Activated B cell treated with CpG ODN at 0.5 μM for 24 hours (primary cell): ENCODE measurements at places on chromosomes 11 and 22. TPM values are rescaled to one million over a fixed set of nuclear protein-coding genes. Genes with fewer than 3 reads are reported as not detected.

GRCh38 chr11:129295746-129296145, 79.9 kb upstream of the BARX2 start:
- no peak for DNase-seq

C11orf86 gene
- not detected in 2 replicates for total RNA-seq

DNA sequence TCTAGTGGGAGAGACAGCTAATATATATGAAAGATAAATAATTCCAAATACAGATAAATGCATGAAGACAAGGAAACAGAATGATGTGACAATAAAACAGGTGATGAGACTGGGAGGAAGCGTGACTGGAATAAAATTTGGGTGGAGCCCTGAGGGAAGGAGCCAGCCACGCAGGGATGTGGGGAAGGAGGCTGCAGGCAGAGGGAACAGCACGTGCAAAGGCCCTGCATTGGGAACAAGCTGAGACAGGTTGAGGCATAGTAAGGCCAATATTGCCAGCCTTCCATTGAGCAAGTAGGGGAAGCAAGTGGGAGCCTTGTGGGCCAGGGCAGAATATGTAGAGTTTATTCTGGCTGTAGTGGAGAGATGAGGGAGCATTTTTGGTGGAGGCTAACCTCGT, 107.5 kb upstream of the CRYBB3 start:
- DNase-seq = no peak

DNA sequence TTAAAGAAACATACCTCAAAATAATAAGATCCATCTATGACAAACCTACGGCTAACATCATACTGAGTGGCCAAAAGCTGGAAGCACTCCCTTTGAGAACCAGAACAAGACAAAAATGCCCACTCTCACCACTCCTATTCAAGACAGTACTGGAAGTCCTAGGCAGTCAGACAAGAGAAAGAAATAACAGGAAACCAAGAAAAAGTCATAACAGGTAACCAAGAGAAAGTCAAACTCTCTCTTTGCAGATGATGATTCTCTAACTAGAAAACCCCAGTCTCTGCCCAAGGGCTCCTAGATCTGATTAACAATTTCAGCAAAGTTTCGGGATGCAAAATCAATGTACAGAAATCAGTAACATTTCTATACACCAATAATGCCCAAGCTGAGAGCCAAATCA, 35.6 kb downstream of the TMEM123 start:
- no peak for DNase-seq

B3GAT1 gene
- total RNA-seq = not detected in 2 replicates

H19 gene
- not detected in 2 replicates for total RNA-seq

- DNase-seq = peak; percentile 4
Observed at GRCh38 chr22:30889996-30890480, 78.5 kb downstream of the MORC2 start.

- DNase-seq = no peak
Observed at GRCh38 chr11:11569936-11570491, 51.8 kb downstream of the GALNT18 start.

DNA sequence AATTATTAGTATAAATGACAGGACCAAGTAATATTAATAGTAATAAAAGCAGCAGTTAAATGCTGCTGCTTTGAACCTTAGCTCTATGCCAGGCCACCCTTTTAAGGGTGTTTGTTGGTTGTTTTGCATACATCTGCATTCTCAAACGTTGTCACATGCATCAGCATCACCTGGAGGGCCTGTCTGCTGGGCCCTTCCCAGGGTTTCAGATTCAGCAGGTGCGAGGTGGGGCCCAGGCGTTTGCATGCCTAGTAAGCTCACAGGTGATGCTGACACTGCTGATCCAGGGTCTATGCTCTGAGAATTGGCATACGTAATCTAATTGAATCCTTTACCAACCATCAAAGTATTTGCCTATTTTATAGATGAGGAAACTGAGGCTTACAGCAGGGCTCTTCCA, 246.5 kb downstream of the CADM1 start:
- DNase-seq = no peak

OR5AP2 gene
- not detected in 2 replicates for total RNA-seq

DNA sequence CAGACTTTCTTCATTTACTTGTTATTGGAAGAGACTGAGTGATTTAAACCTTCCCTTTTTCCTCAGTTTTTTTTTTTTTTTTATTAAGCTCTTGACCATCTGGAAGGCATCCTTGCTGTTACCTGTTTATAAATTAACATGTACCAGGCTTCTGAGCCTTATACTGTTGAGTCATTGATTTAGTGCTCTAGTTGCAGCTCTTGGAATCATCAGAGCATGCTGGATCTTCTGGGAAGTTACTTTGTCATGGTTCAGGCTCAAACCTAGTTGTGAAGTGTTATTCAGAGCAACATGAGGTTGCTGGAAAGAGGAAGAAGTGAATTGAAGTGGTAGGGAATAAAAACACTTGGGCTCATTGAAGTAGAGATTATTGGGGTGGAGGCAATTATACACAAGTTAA, 6.3 kb downstream of the ZDHHC5 start:
- DNase-seq = no peak

APOA5 gene
- total RNA-seq = not detected in 2 replicates

RFPL1 gene
- not detected in 2 replicates for total RNA-seq

DNA sequence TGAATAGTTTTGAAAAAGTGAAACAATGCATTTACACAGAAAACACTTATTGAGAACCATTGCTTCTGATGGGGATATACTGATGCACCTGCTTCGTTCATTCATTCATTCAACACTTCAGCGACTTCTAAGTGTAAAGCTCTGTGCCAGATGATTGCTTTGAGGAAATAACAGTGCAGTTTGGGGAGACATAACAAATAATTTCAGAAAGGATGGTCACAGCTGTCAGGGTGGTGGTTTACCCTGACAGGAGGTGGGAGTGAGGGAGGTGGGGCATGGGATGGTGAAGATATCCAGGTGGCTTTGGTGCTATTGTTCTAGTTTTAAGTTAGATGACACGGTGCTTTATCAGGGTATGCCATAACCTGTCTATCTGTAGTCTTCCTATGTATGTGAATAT, 344.1 kb downstream of the LARGE1 start:
- DNase-seq = no peak

FAM227A gene
- total RNA-seq = 0.20 and 0.66 TPM in 2 replicates

GRCh38 chr11:83549984-83550667, 264.0 kb upstream of the CCDC90B start:
- no peak for DNase-seq
